ENCODE measurements at places on chromosomes 5 and 9.

DNA sequence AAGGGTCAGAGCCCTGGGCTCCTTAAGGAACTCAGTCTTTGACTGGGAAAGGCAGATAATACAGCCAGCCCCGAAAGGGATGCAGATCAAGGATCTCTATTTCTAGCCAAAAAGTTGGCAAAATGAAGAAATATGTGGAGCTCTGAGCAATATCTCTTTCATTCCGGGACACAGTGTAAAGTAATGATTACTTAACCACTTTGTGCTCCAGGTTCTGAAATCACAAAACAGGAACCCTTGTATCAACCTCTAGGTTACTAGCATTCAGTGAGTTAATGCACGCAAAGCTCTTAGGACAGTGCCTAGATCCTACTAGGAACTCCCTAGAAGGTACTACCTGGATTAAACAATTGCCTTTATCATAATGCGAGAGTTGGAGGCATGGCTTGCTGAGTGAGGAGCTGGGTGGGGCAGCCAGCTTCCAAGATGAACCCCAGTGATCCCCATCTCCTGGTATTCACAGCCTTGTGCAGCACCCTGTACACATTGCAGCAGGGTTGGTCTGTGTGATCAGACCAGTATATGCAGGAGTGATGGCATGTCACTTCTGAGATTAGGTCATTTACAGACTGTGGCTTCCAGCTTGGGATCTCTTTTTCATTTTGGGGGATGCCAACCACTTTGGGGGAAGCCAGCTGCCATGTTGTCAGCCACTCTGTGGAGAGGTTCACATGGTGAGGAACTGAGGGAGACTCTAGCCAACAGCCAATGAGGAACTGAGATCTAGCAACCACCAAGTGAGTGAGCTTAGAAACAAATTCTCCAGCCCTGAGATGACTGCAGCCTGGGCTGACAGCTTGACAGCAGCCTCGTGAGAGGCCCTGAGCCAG lies 103.1 kb upstream of the SLC44A1 start:
- no peak for DNase-seq

DNA sequence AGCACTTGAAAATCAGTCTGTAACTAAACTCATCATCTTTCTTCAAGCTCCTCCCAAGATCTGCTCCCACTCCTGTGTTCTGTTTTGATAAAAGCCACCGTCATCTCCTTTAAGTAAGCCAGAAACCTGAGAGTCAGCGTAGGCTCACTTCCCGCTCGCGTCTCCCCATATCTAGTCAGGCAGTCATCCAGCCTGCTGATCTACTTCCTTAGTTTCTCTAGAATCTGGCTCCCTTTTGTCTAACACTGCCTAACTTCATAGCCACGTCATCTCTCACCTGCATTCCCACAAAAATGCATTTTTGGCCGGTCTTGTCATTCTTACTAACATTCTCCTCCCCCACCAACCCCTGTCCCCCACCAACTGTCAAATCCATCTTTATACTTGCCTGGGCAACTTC lies 3.0 kb upstream of the TJP2 start:
- no peak for DNase-seq

GRCh38 chr9:35756275-35757225 lies 2.5 kb upstream of the MSMP start:
- peak; percentile 69 for DNase-seq

DNA sequence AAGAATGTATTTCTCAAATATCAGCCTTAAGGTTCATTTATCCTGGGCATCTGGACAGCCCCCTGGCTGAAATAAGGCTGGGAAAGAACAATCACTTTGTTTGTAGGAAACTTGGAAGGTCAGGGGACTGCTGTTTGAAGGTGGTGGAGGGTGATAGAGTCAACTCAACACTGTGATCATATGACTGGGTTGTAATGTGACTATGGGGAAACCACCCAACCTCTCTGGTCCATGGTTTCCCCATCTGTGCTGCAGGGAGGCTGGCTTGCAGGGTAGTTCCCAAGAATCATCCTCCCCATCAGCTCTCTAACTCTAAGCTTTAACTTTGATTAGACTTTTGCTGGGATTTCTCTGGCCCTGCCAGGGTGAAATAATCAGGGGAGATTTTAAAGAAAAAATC lies 10.0 kb downstream of the INSYN2B start:
- DNase-seq: no peak
